ENCODE measurements at places on chromosomes 7 and 10.

DNA sequence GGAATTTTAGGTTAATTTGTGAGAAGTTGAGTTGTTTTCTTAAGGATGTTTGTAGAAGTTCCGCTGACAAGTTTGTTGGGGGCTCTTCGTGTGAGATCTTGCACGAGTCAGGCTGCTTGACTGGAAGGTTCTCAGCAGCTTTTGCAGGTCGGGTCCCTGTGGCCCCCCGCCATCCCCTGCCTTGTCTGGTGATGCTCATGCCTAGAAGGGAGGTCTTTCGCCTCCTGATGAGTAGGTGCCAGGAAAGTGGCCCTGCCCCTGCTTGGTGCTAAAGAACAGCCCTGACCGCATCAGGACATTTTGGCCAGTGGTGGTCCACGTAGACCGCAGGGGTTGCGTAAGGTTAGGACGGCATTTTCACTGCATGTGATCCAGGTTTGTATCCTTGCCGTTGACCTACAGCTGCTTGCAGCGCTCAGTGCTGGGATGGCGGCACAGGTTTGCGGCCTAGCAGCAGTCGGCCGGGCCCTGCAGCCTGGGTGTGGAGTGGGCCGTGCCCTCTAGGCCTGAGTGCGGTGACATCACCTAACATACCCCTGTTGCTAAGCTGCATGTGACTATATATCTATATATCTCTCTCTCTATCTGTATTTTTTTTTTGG lies 62.4 kb downstream of the DNAJB6 start:
- no peak for DNase-seq

DNA sequence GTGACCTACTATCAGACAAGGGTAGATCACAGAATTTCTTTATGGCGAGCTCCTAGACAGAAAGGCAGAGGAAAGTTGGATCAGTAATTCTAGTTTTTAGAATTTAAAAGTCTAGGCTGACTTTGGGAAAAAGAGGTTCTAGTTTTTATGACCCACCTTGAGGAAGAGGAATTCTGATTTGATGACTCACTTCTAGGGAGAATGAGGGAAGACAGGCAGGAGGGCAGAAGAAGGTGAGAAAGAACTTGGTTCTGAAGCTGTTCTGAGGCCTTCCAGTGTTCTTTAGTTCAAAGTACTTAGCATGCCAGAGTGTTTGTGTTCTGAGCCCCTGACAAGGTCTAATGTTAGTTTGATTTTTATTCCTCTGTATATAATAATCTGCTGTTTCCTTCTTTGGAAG lies 97.2 kb downstream of the PODXL start:
- DNase-seq = no peak

GRCh38 chr7:78169992-78170391 lies 371.4 kb downstream of the PHTF2 start:
- DNase-seq = no peak

GRCh38 chr7:111537134-111537533 lies 25.2 kb downstream of the IMMP2L start:
- DNase-seq = no peak

DNA sequence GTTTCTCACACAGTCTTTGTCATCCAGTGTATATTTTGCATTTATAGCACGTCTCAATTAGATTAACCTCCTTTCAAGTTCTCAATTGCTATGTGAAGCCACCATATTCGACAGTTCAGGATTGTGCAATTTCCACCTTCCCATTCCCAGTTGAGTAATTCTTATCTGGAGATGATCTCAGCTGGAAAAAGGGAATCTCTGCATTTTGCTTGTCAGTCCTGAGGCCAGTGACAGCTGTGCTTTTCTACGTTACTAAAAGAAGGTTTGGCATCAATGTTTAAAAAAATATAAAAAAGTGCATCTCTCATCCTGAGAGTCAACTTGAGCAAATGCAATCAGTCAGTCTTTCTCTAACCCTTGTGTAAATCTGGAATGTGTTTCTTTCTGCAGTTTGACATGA lies 247.7 kb downstream of the PRKG1 start:
- no peak for DNase-seq

DNA sequence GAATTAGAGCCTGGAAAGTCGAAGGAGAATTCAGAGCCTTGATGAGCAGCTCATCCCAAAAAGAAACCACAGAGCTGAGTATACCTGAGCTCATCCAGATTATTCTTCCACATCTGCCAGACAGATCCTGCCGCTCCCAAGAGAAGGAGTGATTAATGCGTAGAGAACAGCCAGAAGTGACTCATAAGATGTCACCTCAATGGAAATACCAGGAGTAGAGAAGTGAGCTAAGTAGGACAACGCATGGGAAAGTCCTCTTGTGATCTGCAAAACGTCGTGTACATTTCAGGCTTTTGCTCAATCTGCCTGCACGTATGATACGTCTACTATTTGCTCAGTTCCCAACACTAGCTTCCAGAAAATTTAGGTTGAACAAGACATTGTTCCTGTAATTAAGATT lies 230.5 kb upstream of the AUTS2 start:
- DNase-seq = no peak

- no peak for DNase-seq
Observed at GRCh38 chr7:157975401-157976372, 611.9 kb downstream of the PTPRN2 start.

DNA sequence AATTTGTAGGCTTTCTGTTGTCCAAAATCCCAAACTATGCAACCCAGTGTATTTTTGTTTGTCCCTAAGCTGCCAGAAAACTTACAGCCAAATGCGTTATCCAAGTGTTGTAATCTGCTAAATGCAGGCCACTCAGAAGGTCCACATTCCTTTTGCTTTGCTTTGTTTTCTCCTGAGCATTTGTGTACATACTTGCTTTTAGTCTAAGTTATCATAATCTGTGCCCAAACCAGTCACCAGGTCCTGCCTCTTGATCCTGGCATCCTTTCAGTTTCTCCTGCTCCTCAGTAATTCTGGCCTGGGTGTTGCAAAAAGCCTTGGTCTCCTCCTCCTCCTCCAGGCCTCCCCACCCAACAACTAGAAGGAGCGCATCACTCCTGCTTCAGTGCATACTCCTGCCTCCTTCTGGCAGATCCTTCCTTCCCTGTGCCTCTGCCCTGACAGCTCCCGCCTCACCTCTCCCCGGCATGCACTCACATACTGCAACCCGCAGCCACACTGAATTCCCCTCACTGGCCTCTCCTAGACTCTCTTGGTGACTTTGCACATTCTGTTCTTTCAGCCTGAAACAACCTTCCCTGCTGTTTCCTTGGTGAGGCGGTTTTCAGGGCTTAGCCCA lies 2.3 kb downstream of the DENND2A start:
- DNase-seq = no peak

DNA sequence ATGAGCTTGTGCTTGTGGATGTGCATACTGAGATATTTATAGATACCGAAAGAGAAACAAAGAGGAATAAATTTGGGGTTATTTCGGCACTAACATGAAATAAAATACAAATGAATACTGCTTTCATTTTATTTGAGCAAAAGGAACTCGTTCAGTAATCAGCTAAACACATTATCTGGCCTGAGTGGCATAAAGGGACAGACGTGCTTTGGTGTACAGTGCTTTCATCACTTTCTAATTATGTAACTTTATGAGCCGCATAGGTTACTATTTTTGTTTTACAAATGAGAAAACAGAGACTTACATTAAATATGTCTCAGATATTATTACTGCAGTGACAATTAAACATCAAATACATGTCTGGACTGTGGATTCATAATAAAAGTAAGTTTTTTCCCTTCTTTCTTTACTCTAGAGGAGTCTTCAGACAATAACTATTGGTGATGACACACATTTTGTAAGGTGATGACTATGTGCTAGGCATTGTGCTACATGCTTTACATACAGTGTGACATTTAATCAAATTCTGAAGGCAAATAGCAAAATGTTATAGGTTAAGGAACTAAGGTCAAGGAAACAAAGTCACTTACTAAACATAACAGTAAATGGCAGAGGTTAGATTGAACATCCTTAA lies 503.3 kb downstream of the SORCS1 start:
- no peak for DNase-seq

DNA sequence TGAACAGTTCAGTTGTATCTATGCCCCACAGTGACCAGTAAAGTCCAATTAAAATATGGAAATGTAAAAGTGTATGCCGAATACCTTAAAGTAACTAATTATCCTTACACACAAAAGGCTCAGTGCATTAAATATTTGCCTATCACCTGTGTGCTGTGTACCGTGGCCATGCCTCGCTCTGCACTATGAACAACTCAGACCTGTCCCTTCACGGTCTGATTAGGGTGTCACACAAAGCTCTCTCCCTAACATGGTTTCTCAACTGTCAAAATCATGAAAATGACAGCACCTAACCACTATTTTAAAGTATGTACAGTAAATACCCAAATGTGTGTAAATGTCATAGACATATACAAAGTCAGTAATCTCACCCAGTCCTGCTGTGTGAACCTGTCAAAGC lies 43.1 kb downstream of the STK17A start:
- DNase-seq = no peak

- no peak for DNase-seq
Observed at GRCh38 chr7:14870394-14870793, 32.2 kb downstream of the DGKB start.

DNA sequence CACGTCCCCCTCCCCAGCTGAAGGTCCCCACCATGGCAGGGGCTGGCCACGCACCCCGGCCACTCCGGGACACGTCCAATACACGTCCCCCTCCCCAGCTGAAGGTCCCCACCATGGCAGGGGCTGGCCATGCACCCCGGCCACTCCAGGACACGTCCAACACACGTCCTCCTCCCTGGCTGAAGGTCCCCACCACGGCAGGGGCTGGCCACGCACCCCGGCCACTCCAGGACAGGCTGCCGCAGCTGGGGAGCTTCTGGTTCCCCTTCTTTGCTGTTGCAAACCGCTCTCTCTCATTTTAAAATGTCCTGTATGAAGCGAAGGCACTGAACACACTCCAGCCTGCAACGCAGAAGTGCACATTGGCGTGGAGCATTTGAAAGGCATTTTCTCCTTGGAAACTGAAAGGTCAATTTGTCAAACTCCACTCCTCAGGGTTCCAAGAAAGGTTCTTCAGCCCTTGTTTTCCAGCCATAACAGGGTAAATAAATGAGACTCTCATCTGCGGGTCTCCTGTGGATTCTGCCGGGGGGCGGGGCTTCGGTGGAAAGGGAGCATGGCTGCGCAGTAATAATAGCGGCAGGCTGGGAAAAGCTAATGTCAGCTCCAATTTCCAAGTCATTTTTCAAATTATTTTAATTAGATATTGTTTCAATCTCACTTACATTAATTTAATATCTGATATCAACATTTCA lies 580.3 kb downstream of the DNAJB6 start:
- no peak for DNase-seq

DNA sequence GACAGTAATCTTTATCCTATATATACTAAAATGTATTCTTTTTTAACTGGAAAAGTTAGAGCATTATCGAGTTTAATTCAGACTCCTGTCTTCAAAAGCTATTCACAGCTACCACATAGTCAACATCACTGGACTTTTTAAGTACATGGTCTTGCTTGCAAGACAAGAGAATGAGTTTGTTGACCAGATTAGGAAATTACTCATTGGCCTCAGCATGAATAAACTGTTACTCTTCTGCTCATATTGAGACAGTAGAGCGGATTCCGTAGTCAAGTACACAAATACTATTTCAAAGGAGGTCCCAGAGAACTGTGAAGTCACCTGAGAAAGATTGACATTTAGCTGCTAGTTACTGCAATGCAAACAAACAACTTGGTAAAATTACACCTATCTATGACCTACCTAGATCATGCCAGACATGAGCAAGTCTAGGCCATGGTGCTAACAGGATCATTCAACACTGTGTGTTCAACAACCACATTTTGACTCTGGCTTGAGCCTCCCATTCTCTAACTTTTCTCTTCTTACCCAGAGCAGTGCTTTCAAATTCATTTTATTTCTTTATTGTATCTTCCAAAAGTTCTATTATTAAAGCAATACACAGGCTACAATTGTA lies 280.9 kb downstream of the NEBL start:
- DNase-seq = no peak

- DNase-seq = no peak
Observed at GRCh38 chr7:4225881-4226523, 456.1 kb upstream of the FOXK1 start.

- DNase-seq = no peak
Observed at GRCh38 chr7:33750177-33750576, 155.2 kb upstream of the BMPER start.
